EL (cell line): ENCODE measurements at places on chromosomes 16 and 17.
A peak's percentile ranks its signal among the peaks of the same experiment; 100 is the strongest.

GRCh38 chr17:50696365-50696879 is 11.3 kb downstream of the ANKRD40 start:
- DNase-seq: no peak

DNA sequence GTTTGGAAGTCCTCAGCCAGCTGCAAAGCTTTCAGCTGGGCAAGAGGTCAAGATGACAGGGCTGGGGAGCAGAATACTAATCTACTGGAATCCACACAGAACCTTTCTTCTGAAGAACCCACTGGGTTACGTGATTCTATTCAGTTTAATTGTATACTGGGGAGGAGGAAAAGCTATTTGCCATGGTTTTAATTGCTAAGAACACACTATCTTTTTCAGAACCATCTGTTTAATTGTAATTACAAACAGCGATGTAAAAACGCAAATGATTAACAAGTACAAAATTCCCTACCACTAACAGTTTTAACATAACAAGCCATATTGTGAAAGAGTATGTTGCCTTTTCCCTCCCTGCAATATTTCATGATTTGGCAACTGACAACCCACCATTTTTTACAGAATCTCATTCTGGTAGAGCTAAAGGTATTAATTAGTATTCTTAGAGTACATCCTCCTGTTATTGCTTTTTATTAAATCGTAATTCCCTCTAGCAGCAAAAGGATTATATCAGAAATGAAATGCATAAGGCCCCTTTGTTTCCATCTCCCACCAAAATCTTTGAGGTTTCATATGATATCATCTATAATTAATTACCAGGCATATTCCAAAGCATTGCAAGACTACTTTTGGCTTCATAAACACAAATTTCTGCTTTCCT is 12.1 kb downstream of the HYDIN start:
- DNase-seq: no peak

- DNase-seq: no peak
These were observed 40.9 kb upstream of the ICAM2 start for GRCh38 chr17:64061178-64061898.

DNA sequence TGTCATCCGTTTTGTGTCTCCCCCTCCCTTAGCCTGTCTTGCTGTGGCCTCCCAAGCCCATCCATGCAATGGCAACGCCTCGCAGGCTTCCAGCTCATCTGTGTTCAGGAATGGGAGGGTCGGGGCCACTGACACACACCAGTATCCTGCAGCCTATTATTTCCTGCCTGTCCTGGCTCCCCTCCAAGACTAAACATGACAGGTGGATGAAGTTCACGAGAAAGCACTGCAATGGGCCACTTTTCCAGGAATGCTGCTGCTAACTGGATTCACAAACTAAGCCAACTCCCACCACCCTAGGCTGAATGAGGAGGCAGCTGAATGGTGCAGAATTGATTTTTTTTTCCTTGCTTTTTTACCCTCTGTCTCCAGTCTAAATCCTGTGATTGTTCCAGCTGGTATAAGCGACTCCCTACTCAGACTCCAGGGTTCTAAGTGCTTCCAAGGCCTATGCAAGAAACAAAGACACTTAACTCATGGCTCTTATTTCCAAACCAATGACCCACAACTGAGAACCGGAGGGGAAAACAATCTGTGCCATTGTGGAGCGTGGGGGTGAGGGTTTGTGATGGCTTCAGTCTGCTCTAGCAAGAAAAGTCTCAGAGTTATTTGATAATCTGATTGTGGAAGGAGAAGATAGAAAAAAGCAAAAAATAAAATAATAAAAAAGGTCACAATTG is 23.3 kb downstream of the TMEM100 start:
- DNase-seq: no peak

- DNase-seq: no peak
These were observed 8.8 kb downstream of the RPL19 start for GRCh38 chr17:39208893-39209292.

- DNase-seq: no peak
These were observed 455.3 kb upstream of the MAF start for GRCh38 chr16:80055831-80056230.

DNA sequence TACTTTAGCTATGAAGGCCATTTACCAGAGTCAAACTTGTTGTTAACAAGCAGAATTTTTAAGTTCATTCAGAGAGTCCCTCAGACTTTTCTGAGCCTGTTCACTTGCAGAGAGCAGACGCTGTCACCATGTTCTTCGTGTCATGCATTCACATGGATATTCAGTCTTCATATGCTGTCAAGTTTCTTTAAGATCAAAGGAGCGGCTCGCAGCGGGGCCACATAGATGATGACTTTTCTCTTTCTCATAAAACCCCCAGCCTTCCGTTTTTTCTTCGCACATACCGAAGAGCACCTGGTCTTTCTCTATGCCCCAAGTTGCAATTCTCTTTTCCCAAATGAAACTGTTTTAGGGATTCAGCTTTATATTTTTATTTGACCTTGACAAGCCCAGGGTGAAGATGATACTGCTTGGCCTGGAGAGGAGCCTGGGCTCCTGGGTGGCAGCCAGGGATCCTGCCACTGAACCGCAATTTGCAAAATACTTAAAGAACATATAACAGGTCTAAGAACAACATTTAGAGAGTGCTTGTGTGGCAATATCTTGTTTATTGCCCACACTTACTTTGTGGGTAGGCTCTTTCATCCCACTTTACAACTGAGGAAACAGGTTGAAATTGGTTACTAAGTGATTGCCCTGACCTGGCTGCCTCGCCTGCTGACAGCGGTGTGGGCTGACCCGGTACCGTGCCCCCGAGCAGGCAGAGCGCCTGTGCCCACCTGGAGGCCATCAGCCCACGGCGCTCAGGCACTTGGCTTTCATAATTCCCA is 22.9 kb downstream of the SEC14L1 start:
- DNase-seq: no peak

GRCh38 chr17:74028354-74029116 is 174.9 kb upstream of the RPL38 start:
- no peak for DNase-seq

- no peak for DNase-seq
These were observed 1.4 kb downstream of the OSBPL7 start for GRCh38 chr17:47820033-47820789.

DNA sequence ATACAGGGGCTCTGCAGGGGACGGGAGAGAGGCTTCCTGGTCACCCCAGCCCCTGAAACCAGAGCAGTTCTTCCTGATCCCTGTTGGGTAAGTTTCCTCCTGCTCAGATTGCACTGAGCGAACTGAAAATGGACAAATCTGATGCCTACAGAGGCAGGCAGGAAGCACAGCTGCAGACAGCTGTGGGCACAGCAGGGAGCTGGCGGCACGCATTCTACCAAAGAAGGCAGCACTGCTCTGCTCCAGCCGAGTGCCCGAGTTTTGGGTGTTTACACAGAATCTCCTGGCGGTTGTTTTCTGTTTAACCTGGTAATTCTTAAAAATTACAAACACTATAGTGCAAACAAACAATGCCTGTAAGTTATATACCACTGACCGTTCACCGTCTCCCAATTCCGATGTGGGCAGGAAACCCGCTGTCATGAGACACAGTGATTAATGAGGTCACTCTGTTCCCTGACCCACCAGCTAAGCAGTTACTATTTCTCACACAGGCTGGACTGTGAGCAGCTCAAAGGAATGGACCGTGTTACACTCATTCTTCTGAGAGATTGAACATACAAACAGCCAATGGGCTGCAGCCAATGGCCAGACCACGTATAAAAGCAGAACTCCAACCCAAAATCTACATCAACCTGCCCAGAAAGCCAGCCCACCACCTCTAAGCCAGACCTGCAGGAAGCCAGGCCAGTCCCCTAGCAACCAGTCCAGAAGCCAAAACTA is 25.5 kb downstream of the NSMCE1 start:
- peak; percentile 88 for DNase-seq

DNA sequence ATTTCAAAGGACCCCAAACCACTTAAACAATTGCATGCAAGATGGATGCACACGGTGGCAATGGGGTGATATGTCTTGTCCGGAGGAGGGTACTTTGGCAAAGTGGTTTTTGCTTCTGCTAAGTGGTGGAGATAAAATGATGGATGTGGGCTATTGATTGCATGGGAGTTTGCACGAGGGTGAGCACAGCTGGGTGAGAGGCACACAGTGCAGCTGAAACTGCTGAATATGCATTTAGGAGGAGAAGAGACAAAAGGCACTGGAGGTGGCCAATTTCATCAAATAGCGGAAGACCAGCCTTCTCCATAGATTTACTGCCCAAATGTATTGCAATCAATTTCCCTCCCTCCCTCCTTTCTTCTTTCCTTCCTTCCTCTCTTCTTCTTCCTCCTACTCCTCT is 414.4 kb upstream of the EEF2KMT start:
- no peak for DNase-seq

DNA sequence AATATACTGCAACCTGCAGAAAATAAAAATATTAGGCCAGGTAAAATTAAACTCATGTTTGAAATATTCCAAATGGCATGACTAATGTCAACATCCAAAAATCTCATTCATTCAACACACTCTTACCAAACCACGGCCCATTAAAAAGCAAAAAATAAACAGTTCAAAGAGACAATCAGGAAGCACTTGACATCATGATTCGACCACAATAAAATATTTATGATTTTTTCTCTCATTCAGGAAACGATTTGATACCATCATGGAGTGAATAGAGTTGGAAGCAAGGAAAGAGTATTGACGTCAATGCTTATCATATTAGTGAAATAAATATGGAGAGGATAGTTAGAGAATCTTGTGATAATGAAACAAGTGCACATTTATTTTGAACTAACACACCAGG is 354.1 kb downstream of the KCNJ2 start:
- DNase-seq: no peak

DNA sequence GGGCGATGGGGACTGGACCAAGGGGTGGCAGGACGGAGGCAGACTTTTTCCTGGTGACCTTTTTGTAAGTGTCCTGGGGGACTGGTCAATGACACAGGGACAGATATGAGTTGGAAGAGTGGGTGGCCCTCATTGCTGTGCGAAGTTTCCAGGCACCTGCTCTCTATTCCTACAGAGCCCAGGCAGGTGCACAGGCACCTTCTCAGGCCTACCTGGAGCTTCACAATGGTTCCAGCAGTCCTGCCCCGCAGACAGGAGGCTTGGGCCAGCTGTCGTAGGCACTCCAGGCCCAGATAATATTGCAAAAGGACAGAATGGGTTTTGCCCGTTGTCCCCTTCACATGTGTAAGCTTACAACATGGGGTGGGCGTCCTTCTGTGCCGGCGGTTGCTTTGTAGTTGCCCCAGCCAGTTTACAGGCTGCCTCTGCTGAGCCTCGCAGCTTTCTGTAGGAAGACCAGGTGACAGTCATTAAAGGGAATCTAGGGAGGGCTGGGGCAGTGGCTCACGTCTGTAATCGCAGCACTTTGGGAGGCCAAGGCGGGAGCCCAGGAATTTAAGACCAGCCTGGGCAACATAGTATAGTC is 84.3 kb downstream of the ARHGAP23 start:
- no peak for DNase-seq

DNA sequence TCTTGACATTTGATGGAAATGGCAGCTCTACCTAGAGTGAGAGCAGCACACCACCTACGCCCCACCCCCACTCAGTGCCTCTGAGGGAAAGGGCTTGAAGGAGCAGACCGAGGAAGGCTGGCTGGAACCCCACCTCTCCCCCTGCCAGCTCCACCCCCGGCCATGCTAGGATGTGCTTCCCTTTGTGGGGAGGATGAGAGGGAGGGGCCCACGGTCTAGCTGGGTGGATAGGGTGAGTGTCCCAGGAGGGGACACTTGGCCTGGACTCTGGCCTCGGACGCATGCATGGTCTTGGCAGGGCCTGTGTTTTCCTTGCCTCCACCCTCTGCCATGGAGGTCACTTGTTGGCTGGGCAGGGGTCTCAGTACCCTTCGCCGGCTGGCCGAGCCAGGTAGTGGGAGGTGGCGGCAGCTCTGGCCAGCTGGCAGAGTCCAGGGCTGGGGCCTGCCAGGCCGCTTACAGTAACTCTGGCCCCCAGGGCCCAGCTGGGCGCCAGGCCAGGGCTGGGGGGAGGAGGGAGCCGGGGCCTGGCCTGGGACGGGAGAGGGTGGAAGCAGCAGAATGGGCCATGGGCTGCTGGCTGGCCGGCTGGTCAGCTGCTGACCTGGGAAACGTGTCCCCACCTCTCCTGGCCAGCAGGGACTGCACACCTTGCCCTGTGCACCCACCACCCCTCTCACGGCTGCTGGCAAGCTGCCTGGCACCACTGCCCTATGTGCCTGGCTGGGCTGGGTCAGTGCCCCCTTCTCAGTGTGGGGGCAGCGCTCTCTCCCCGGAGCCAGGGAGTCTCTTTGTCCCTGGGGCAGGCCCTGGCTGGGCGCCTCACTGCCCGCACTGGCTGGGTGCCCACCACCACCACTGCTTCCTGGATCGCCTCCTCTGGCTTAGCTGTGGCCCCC is 23.0 kb downstream of the RARA start:
- DNase-seq: peak; percentile 73

DNA sequence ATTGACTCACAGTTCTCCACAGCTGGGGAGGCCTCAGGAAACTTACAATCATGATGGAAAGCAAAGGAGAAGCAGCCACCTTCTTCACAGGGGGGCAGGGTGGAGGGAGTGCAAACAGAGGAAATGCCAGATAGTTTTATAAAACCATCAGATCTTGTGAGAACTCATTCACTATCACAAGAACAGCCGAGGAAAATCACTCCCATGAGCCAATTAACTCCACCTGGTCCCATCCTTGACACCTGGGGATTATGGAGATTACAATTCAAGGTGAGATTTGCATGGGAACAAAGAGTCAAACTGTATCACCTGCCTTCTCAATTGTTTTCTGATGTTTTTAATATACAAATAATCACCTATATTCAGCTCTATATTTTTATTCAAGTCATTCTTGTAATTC is 1527.3 kb upstream of the GOT2 start:
- no peak for DNase-seq

DNA sequence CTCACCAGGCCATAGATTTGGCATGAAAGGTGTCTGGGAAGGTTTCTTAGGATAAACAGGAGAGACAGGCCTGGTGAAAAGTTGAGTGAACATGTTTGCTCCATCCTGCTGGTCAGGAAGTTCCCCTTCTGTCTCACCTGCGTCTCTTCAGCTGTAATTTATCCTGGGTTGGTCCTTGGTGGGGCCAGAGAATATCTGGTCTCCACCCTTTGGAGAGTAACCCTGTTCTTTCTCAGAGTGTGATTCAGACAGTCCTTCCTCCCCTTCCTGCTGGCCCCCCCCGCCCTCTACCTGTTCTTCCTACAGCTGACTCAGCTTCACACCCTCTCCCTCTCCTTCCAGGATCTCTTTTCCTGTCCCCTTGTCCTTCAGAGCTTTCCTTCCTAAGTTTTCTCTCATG is 17.1 kb downstream of the MINK1 start:
- DNase-seq: no peak

DNA sequence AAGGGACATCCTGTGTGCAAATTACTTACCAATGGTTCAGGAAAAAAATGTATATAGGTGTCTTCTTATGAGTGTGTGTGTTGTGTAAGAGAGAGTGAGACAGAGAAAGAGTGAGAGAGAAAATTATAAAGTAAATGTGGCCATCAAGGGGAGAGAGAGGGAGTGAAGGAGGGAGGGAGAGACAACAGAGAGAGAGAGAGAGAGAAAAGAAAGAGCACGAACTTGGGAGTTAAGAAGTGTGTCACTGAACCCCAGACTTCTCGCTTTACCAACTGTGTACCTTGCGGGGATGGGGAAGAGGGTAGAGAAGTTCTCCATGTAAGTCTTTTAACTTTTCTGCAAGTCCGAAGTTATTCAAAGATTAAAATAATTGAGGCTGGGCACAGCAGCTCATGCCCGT is 28.8 kb upstream of the ARL4D start:
- DNase-seq: no peak
